Hematopoietic multipotent progenitor cell (in vitro differentiated cells): ENCODE measurements at places on chromosomes 13 and 19. TPM values are rescaled to one million over a fixed set of nuclear protein-coding genes. Genes with fewer than 3 reads are reported as not detected.

Gene KCTD12
- total RNA-seq: 3.0 TPM

Gene CATSPERD
- not detected for total RNA-seq

Gene TDRD12
- 0.27 TPM for total RNA-seq

Gene TUBA3C
- not detected for total RNA-seq

Gene SH2D3A
- 8.9 TPM for total RNA-seq

Gene TEAD2
- 0.27 TPM for total RNA-seq

Gene TSSK6
- 5.4 TPM for total RNA-seq

Gene C19orf53
- total RNA-seq: 30.4 TPM

Gene METTL21C
- not detected for total RNA-seq

Gene ZNF208
- 1.3 TPM for total RNA-seq
